ENCODE measurements at places on chromosomes 1 and 21.

- no peak for DNase-seq
Observed at GRCh38 chr1:207740207-207740606, 11.6 kb upstream of the CD46 start.

DNA sequence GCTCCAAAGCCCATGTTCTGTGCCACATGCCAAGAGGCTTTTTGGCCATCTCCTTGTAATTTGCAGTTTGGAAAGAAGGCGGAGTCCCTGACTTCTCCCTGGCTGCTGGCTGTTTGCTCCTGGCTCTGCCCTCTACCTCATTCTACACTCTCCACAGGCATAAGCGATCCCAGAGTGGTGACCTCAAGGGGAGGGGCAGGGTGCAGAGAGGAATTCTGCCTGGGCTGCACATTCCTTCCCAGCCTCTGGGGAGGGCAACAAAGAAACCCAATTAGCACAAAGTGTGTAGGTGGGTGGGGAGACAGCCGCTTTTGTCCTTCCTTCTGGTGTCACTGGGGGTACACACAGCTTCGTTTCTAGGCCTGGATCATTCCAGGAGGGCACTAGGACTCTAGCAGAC lies 95.3 kb downstream of the HIVEP3 start:
- DNase-seq, result no peak

DNA sequence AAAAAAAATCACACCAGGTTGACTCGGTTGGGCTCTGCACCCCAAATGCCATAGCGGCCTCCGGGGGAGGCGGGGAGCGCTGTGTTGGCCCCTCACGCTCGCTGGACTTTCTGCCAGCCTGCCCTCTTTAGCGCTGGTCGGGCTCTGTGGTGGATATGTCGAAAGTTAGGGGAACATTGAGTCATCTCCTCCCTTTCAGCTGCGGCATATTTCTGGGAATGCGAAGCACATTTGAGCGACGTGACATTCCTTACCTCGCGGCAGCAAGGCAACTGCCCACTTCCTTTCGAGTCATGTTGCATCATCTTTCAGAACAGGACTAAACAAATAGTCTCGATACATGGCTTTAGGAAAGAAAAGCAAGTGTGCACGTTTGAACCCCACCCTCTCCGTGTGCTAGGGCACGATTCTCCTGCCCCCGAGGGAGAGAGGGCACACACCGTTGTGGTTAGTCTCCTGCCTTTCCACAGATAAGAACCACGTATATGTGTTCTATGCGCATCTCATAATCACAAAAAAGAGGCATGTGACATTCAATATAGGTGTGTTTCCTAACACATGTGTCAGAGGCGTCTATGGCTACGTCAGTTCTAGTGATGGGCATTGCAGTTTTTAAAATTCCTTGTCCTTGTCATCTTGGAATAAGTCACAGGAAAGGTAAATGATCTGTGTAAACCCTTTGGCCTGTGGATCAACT lies 105.9 kb upstream of the SLC45A1 start:
- no peak for DNase-seq

GRCh38 chr21:41318218-41318617 lies 1.6 kb downstream of the FAM3B start:
- DNase-seq, result no peak

GRCh38 chr1:247415423-247416361 lies at the start of gene NLRP3:
Gene NLRP3 (plus strand): TSS chr1:247416173. CDS start chr1:247418801, 2,628 bp downstream.
- peak; percentile 15 for DNase-seq

DNA sequence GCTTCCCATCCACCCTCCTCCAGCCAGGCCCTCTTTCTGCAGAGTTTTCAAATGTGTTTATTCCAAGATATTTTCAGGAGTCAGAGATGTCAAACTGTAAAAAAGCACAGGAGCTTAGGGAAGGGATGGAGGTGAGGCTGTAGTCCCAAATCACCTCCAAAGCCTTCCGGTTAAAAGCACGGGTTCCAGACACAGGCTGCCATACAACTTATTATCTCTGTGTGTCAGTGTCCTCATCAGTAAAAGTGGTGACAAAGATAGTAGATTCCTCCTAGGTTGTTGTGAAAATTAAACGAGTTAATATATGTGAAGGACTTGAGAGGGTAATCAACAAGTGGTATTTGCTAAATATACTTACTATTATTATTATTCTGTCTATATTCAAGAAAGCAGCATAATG lies 15.1 kb downstream of the S100A7A start:
- no peak for DNase-seq

- DNase-seq, result no peak
Observed at GRCh38 chr1:103211073-103211472, 102.8 kb upstream of the COL11A1 start.

DNA sequence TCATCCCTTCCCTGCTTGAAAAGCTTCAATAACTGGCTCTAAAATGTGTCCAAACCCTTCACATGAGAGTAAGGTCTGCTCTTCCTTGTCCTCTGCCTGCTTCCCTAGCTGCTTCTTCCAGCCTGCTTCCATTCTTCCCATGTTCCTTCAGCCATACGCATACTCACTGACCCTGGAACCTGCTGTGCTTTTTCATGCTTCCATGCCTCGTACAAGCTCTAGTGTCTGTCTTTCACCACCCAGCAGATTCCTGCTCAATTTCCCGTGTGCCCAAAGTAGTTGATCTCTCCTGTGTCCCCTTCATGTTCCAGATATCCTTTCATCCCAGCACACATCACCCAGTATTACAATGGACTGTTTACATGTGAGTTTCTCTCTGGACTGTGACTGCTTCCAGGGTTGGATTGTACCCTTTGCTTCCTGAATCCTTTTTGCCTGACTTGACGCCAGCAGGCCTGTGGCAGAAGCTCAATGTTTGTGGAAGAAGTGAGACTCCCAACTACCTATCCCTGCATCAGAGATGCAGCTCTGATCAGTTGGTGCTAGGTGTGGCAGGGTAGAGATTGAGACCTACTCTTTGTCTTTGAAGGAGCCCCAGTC lies 35.9 kb upstream of the RNF19B start:
- no peak for DNase-seq

- DNase-seq, result no peak
Observed at GRCh38 chr1:54463259-54464030, 57.3 kb upstream of the SSBP3 start.

- no peak for DNase-seq
Observed at GRCh38 chr21:37266515-37267221, 466 bp downstream of the VPS26C start.

DNA sequence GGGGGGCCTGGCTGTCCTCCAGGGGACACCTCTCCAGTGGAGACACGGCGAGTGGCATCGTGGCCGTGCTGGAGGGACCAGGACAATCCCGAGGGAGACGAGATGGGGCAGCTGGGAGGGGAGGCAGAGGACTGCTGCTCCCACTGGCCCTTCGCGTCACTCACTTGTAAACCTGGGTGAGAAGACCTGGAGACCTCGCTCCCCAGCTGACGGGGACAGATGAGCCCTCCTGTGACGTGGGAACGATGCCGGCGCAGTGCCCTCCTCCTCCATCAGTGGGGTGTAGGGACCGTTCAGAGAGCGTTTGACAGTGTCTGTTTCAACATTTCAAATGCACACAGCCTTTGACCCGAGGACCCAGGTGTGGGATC lies 4.6 kb downstream of the SPATC1L start:
- DNase-seq, result no peak

GRCh38 chr1:194640322-194640721 lies 1453.9 kb upstream of the B3GALT2 start:
- no peak for DNase-seq

- DNase-seq, result no peak
Observed at GRCh38 chr21:35619184-35619583, 441.1 kb downstream of the SETD4 start.

GRCh38 chr1:8754993-8755392 lies 62.4 kb downstream of the RERE start:
- DNase-seq, result no peak

All from effector memory CD8-positive, alpha-beta T cell (primary cell).